ENCODE measurements at places on chromosomes 7 and 10.

DNA sequence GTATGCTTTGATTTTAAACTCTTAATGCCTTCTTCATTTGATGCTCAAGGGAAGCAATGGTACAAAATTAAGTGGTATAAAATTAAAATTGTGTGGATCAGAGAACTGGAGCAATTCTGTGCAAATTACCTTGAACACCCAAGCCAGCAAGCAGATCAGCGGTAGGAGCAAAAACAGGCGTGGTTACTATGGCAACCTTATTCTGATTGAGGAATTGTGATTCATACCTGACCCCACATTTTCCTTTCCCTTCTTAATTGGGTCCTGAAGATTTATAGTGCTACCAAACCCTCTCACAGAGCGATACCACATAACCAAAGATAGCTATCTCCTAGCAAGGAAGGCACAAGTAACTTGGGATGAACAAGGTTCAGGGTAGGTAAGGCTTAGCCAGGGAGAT, 72.5 kb upstream of the FZD1 start:
- DNase-seq = no peak

DNA sequence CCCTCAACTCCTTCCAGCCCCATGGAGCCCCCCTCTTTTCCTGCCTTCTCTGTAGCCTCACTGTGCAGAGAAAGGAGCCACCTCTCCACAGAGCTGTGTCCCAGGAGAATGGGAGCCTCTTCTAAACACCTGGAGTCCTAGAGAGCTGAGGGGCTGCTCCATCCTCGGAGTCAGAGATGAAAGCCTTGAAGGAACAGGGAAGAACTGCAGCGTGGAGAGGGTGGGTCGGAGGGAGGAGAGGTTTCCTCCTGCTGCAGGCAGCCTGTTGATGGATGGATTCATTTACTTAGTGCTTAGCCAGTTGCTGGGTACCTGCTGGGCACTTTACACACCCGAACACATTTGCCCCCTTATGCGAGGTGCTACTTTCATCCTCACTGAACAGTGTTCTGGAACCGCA, 39.0 kb downstream of the C10orf120 start:
- DNase-seq = no peak

GRCh38 chr10:96431211-96431970, 72.6 kb upstream of the OPALIN start:
- DNase-seq = no peak

- DNase-seq = no peak
Observed at GRCh38 chr10:2476218-2476811, 591.0 kb upstream of the PFKP start.

GRCh38 chr7:77950548-77950947, 152.0 kb downstream of the PHTF2 start:
- DNase-seq = no peak

GRCh38 chr10:30647089-30647488, 17.5 kb upstream of the LYZL2 start:
- DNase-seq = no peak

DNA sequence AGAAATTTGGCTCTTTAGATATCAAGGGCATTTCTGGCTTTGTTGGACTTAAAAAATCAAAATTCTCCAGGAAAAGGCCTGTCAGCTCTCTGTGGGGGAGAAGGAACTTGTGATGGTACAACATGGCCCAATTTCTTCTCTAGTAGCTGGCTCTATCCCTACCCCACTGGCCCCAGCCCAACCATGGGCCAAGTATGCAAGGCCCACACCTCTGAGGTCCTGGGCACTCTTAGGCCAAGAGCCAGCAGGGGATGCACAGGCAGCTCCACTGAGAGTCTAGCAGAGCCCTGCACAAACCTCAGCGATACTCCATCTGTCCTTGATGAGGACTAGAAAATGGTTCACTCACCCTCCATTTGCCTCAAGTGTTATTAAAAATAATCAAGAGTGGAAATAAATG, 261.2 kb downstream of the C7orf25 start:
- no peak for DNase-seq

DNA sequence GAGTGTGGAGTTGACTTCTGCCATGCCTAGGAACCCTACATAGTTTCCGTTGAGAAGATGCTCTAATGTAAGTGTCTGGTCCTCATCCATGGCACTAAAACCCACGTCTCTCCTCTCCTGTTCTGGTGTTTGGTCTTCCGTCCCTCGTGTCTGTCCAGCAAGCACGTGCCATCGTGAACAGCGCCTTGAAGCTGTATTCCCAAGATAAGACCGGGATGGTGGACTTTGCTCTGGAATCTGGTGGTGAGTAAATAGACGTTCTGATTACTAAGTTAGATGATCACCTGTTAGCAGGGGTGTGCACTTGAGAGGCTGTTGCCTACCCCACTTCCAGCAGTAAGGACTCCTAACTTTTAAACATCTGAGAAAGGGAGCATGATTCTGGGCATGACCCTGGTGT, 15.1 kb upstream of the GET4 start:
- DNase-seq = no peak

- peak; percentile 36 for DNase-seq
Observed at GRCh38 chr7:143901332-143901667, 676 bp downstream of the TCAF1 start.

GRCh38 chr10:28679581-28680357, 2.4 kb downstream of the BAMBI start:
- peak; percentile 62 for DNase-seq

DNA sequence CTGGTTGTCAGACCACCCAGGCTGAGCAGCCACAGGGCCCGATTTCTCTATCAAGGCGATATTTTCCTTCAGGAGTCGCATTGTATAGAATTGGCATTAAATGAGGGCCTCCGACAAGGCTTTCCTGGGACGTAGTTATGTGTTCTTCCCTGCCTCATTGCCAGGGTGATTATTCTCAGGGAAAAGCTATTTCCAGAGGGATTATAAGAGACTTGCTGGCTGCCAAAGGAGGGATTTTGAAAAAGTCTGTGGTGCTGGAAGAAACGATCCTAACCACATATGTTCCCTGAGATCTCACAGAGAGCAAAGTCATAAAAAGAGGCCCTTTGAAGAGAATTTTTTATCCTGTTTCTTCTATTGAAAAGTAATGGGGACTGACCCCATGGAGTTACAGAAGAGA, 27.7 kb upstream of the SDHAF3 start:
- DNase-seq = no peak

- DNase-seq = no peak
Observed at GRCh38 chr7:44138698-44139097, 2.4 kb downstream of the MYL7 start.

DNA sequence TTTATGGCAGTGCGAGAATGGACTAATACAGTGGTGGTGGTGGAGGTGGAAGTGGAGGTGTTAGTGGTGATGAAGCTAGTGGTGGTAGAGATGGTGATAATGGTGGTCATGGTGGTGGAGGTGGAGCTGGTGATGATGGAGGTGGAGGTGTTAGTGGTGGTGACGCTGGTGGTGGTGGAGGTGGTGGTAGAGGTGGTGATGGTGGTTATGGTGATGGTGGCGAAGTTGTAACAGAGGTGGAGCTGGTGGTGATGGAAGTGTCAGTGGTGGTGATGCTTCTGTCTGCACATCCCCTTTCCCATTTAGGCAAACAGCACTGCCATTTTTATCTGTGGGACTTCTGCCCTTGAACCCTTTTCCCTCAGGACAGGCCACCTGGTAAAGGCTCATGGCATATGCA, 7.4 kb upstream of the PTPRN2 start:
- no peak for DNase-seq

DNA sequence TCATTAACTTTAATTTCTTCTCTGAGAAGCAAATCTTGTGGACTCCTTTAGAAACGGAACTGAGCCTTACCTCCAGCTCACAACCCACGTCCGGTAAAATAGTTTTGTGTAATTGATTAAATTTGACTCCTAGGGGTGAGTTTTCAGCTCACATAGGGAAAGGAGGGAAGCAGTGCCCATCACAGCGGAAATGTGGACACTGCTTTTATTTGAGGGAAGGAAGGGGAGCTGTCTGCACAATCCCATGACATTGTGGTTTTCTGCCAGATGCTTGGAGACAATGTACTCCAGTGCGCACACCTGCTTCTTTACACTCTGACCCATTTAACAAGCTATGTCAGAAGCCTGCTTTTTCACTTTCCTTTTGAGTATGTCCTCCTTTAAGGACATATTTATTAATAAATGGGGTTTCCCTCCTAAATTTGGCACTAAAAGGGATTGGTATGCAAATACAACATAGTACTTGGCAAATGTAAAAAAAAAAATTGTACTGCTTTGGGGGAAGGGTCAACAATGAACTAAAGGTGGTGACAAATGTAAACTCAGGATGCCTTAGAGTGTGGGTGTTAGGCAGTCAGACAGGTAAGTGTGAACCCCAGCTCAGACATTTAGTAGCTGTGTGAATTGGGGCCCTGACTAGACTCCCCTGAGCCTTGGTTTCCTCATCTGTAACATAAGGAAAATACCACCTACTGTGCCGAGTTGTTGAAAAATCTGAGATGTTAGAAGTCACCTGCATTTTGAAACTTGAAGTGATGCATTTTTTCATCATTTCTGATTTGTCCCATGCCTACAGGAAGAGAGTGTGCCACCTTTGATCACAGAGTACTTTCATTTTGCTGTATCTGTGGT, 90.2 kb upstream of the KLF6 start:
- DNase-seq = no peak

GRCh38 chr7:106523482-106523881, 137.5 kb downstream of the CCDC71L start:
- no peak for DNase-seq

DNA sequence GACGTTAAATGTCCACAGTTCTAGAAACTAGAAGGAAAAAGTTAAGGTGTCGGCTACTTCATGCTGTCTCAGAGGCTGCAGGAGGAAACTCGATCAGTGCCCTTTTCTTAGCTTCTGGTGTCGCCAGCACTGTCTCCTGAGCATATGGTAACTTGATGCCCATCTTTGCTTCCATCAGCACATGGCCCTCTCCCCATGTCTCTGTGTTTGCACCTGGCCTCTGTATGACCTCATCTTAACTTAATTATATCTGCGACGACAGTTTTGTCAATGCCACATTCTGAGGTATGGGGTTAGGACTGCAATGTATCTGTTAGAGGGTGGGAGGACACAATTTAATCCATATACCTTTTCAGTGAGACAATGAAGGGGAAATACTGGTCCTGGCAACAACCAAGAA, 449.9 kb downstream of the POM121L12 start:
- no peak for DNase-seq

- peak; percentile 27 for DNase-seq
Observed at GRCh38 chr10:44962870-44963738, 3.5 kb downstream of the RASSF4 start.

- DNase-seq = no peak
Observed at GRCh38 chr10:122245897-122246296, 25.2 kb upstream of the BTBD16 start.

DNA sequence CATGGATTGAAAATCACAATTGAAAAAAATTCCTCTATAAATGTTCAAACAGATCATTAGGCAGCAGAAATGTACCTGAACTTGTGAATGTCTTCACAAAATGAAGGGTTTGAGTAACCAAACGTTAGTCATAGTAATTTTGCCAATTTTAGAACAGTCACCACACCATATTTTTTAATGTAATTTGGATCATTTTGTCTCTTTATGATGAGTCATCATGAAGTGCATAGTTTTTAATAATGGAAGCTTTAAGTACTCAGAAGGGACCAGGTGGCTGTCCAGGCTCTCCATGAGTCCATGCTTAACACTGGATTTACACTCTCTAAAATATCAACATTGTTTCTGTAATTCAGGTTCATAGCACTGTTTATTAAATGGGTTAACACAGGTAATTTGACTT, 219.2 kb downstream of the ETV1 start:
- DNase-seq = no peak

DNA sequence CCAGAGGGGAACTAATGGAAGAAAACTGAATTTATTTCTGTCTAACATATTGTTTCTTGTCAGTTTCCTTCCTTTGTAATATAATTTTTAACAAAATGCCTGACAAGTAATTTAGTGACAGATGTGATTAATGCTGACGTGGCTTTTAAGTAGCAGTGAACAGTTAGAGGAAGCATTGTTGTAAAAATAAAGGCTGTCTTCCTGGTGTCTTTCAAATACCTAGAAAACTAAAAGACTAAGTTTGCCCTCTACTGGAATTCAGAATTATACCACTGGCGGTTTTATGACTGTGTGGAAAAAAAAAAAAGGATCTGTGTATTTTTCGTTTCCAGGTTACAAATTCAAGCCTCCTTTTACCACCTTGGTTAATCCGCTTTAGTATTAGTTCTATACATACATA, 217.1 kb upstream of the DPP6 start:
- DNase-seq = peak; percentile 2

- no peak for DNase-seq
Observed at GRCh38 chr7:256981-257646, 32.9 kb upstream of the FOXL3 start.

- peak; percentile 31 for DNase-seq
Observed at GRCh38 chr7:73703757-73704639, 15.5 kb downstream of the STX1A start.

DNA sequence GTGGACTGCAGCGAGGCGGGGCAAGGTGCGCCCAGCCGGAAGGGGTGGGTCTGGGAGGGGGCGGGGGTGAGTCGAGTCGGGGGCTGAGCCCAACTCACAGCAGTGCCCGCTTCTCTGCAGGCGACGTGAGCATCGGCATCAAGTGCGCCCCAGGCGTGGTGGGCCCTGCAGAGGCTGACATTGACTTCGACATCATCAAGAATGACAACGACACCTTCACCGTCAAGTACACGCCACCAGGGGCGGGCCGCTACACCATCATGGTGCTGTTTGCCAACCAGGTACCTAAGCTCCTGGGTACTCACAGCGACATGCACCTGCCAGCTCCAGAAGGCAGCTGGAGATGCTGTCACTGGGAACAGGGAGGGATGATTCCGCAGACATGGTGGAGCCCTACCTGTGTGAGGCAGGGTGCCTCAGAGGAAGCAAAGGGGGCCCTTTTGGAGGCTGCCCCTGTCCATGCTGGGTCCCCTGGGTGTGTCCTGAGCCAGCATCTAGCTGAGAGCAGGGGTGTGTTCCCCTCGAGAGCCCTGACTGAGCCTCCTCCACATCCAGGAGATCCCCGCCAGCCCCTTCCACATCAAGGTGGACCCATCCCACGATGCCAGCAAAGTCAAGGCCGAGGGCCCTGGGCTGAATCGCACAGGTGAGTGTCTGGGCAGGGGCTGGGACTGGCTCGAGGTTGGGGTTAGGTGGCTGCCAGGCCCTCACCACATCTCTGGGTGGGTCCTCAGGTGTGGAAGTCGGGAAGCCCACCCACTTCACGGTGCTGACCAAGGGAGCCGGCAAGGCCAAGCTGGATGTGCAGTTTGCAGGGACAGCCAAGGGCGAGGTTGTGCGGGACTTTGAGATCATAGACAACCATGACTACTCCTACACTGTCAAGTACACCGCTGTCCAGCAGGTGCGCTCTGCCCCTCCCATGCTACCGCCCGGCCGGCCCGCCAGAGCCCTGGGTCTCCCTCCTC, 12.8 kb downstream of the FLNC start:
- no peak for DNase-seq

- DNase-seq = no peak
Observed at GRCh38 chr7:31747553-31747952, 60.5 kb downstream of the PPP1R17 start.

DNA sequence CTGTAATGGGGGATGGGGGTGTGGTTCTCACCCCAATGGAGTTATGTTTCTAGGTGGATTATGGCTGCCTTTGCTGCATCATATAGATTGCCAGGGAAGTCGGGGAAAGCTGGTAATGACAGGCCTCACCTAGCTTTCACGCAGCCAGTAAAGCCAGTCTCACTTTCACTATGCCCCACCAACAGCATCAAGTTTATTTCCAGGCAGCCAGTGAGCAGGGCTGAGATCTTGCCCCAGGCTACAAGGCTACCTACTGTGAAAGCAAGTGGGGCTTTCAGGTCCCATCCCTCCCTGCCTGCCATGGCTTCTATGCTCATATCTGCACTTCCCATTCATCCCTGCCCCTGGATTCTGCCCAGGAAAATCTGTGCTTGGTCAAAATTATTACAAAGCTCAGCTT, 61.7 kb upstream of the NXPH1 start:
- DNase-seq = no peak
